Right ventricle myocardium inferior (tissue), 1 donor: ENCODE measurements at places on chromosomes 12 and 14.

GRCh38 chr14:84340938-84341337 lies 1189.0 kb upstream of the FLRT2 start:
- DNase-seq = no peak

- DNase-seq = no peak
Observed at GRCh38 chr12:15546102-15546701, 223.9 kb downstream of the PTPRO start.

GRCh38 chr12:94575645-94576403 lies 74.5 kb downstream of the TMCC3 start:
- no peak for DNase-seq

DNA sequence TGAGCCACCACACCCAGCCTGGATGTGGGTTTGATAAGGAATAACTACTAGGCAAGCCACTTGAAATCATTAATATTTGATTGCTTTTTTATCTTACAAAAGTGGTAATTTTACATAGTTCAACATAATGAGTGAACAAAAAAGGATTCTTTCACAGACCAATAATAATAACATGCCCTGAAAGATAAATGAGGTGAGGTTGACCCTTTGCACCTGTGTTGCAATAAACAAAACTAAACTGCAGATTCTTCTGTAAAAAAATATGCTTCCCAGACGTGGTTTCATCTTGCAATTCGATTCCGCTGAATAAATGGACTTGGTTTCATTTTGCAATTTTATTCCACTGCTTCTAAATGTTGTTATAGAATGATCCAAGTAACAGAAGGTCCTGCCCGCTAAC lies 1514.9 kb upstream of the TMEM132C start:
- DNase-seq = no peak

DNA sequence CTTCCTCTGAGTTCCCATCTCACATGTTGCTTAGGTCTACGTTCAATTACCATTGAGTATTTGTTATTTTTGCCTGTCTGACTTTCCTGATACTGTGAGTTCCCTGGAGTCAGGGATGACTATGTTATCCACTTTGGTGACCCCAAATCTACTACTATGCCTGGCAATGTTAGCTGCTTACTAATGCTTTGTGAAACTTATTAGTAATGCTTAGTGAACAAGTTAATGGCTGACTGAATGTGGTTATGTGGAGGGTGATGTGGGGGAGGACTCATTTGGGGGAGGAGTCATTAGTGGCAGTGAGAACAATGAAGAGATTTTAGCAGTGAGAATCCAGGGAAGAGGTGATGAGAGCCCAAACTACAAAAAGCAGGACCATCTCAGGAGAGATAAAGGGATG lies 121.6 kb downstream of the KTN1 start:
- no peak for DNase-seq

DNA sequence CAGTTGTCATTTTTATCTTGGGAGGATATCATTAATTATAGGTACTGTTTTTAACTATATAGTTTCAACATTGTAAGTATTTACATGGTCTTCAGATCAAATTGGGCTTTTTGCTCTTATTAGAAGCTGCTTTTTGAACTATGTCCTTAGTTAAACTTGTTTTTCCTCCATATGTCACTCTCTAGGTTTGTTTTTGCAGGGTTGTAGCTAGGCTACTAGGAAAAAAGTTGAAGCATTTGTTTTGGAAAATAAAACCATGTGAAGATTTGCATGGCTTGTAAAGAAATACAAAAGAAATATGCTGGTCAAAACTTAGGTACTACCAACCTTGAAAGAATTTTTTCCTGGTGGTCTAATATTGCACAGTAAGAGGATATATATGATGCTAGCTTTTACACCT lies 3.4 kb downstream of the ARID2 start:
- DNase-seq = no peak

- DNase-seq = no peak
Observed at GRCh38 chr12:69468237-69469026, 1.8 kb upstream of the FRS2 start.

- DNase-seq = no peak
Observed at GRCh38 chr14:21066882-21067502, 3.1 kb upstream of the ARHGEF40 start.

- no peak for DNase-seq
Observed at GRCh38 chr12:21989819-21990412, 48.7 kb upstream of the ABCC9 start.
